ENCODE measurements at places on chromosomes 11 and 22.

DNA sequence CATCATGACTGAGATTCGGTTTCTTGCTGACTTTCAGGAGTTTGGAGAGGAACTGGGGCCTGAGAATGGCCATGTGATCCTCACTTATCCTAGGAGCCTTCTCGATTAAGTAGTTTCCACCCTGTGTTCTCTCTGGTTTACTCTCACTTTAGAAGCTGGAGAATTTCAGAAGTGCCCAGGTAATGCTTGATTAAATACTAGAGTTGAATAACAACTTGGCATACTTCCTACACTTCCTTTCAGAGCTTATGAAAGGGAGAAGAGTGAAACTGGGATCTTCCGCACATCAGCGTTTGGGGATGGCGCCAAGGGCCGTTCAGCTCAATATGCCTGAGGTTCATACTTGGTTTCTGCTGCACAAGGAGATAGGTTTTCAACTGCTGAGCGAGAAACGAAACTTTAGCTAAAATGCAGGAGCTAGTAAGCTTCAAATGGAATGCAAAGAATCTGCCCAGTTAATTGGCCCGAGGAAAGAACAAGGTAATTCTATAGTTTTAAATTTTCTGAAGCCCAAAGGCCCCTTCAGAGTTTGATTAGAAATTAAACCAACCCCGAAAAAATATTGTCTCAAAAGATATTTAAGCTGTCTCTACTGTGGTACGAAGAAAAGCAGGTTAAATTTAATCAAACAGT is 823 bp upstream of the MUC15 start:
- no peak for DNase-seq

DNA sequence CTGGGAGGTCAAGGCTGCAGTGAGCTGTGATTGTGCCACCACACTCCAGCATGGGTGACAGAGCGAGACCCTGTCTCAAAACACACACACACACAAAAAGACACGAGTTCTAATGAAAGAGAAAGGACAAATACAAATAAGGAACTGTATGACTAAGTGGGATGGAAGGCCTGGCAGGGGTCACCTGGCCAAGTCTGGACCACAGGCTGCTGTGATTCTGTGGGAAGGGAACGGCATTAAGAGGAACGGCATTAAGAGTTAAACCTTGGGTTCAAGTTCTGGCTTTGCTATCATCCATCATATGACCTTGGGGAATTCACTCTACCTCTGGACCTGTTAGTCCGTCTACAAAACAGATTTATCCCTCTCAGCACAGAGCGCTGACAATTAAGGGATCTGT is 47.7 kb downstream of the LRFN4 start:
- no peak for DNase-seq

DNA sequence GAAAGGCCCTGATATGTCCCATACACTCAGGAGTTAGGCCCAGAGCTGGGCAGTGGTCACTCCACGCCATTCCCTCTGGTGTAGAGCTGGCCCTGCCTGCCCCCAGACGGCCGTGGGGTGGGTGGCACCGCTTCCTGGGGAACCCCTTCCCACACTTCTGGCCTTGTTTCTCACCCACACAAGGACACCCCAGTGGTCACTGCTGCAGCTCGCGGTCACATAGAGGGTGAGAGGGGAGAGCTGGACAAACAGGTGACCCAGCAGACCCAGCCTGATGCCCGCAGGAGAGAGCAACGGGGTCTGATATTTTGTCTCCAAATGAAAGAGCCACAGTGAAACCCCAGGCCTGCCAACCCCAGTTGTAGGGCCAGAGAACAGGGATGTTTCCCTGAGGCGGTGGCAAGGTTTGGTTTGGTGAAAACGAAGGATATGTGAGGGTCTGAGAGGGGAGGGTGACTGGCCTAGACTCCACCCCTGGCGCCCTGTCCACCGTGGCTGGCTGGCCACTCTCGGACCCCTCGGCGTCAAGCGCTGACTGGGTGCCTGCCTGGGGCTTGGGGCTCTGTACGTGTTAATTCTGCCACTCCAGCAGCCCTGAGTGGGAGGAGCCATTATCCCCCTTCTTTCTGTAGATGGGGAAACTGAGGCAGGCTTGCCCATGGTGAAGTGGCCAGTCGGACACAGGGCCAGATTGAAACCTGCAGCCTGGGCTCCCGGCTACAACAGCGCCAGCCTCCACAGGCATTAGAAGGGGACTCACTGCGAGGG is 71.0 kb upstream of the PPARA start:
- DNase-seq: no peak

GRCh38 chr11:14529321-14529720 is 9.1 kb upstream of the PSMA1 start:
- DNase-seq: no peak

GRCh38 chr11:65858681-65859087 is 704 bp upstream of the CFL1 start:
- DNase-seq: no peak

GRCh38 chr11:33970984-33971466 is 79.1 kb upstream of the LMO2 start:
- no peak for DNase-seq

DNA sequence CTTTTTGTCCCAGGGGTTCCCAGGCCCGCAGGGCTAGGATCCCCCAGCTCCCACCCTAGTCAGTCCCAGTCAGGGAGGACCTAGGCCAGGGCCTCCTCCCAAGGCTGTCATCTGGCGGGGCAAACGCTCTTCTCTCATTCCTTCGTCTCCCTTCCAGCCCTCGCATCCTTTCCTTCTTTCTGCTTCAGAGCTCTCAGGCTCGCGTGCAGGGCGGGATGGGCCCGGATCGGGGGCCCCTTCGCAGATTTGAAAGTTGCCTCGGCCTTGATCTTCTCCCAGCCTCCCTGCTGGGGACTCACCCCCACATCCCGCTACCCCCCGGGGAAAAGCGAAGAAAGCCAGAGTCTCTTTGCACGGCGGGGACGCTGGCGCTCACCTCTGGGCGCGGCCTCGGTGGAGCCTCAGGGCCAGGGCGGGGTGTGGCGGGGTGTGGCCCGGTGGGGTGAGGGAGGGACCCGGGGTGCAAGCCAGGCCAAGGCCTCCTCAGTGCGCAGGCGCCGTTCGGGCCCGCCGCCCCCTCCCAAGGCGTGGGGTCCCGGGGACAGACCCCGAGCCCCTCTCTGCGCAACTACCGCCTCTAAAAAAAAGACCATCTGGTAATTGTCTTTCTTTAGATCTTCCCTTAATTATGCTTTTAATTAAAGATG is 14.8 kb upstream of the PAX6 start:
- no peak for DNase-seq

DNA sequence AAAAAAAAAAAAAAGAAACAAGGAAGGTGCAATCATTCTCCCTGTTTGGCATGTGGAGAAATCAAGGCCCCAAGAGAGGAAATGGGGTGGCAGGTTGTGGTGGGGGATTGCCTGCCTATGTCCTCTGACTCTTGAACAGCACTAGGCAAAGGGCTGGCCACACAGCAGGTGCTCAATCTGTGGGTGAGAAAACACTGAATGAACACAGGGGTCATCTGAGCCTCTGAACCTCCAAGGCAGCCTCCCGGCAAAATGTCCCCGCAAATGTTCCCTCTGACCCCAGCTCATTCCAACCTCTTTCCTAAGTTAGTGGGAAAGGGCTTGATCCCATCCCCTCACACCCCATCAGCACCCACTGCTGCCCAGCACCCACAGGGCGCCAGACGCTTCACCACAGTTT is 4.6 kb downstream of the PLA2G6 start:
- DNase-seq: no peak

GRCh38 chr22:37185646-37186227 is 2.3 kb downstream of the C1QTNF6 start:
- no peak for DNase-seq

DNA sequence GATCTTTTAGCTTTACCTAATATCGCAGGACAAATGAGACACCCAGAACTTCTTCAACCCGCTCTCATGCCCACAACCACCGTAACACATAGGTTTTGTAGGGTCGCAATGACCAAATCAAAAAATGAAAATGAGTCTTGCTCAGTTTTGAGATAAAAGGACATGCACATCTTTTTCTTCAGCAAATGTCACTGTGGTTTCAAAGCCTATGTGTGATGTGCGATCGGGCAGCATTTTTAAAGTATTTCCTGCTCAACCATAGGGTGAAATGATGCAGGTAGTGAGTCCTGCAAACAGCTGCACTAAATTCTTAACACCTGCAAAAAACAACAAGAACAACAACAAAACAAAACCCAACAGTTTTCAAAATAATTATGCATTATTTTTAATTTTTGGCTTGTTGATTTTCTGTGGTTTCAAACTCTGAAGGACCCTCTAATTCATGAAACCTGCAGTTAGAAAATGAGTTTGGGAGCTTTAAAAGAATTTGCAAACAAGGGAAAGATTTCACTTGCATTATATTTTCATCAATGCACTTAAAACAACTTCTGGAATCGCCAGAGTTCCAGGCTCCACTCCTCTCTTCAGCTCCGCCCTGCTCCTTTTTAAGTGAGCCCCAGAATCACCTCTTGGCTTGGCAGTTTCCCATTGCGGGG is 79.4 kb downstream of the PRR5L start:
- DNase-seq: no peak

DNA sequence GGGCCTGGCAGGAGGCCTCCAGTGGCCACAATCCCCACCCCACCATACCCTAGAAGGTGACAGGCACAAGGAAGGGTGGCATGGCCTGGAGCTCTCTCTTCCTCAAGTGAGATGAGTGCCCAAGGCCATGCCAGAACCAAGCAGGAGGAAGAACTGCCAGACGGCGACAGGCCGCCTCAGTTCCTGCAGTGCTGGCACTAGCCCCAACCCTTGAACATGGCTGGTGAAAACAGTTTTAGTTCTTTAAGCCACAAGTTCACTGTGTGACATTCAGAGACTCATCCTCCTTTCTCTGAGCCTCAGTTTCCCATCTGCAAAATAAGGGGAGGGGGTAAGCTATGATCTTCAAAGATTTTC is 9.8 kb downstream of the CHRDL2 start:
- DNase-seq: no peak

- no peak for DNase-seq
Measured at GRCh38 chr11:4654635-4655369, 11.0 kb downstream of the OR51E1 start.

- no peak for DNase-seq
Measured at GRCh38 chr22:35446365-35446764, 46.4 kb downstream of the MCM5 start.

DNA sequence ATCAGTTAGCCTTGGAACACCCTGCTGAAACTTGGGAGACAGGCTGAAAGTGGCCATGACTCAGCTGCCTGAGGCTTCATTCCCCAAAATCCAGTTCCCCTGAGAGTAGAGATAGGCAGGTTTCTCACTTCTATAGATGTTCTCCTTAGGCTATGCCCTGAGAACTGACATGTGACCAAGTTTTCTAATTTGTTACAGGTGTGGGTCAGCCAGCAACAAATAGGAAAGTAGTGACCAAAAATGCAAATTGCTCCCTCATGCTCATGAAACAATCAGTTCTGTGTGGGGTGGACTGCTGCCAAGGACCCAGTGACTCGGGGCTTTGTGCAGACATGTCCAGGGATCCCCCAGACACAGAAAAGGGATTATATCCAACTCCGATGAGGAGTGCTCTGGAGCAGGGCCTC is 7.3 kb upstream of the CCDC15 start:
- no peak for DNase-seq

- no peak for DNase-seq
Measured at GRCh38 chr11:60891103-60891741, 15.2 kb downstream of the PRPF19 start.

GRCh38 chr11:23078289-23078971 is 218.2 kb upstream of the CCDC179 start:
- DNase-seq: no peak

DNA sequence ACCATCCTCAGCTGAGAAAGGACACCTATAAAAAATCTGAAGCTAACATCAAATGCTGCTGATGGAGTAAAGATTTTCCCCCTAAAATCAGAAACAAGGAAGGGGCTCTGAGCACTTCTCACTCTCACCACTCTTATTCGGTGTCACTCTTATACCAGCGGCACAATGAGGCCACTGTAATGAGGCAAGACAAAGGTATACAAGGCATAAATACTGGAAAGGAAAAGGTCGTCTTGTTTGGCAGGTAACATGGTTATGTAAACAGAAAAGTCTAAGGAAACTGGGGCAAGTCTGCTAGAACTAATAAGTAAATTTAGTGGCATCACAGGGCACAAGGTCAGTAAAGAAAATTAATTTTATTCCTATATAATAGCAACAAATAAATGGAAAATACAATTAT is 8.1 kb upstream of the MOB2 start:
- DNase-seq: no peak

DNA sequence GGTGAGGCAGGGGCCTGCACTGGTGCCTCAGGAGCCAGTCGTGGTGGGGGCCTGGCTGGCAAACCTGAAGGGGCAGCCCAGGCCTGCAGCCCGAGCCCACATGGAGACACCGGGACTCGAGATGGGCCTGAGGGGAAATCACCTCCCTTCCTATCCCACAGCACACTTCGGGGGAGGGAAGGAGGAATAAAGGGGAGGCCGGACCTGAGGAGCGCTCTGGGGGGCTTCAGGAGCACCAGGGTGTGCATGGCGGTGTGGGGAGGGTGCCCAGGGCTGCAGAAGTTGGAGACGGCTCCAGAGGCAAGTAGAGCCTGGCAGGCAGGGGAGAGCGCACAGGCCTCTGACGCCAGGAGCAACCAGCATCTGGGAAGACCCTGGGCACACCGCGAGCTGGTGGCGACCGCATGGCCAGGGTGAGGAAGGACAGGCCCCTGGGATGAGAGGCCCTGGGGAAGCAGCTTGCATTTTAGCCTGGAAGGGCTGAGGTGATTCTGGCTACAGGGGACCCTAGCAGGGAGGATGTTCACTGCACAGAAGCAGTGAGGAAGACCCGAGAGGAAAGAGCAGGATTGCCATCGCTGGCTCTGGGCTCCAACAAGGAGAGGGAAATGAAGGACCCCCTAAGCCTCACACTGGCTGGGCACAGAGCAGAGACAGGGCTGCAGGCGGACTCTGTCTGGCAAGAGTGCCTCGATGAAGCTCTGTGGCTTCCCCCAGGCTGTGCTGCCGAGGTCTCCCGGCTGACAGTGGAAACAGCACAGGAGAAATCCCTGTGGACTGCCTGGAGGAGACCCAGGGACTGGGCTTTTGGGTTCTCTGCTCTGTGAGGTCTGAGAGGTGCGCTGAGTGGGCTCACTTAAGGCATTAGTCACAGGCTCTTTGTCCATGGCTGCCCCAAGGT is 457.7 kb downstream of the BRD1 start:
- no peak for DNase-seq
